Endothelial cell (in vitro differentiated cells): ENCODE measurements at places on chromosomes 6 and 20. TPM values are rescaled to one million over a fixed set of nuclear protein-coding genes. Genes with fewer than 3 reads are reported as not detected.

The OLIG3 gene
- total RNA-seq, result not detected

The FOXO3 gene
- total RNA-seq, result 34.6 TPM

The ZBTB22 gene
- 16.9 TPM for total RNA-seq

The RNF114 gene
- total RNA-seq, result 46.8 TPM

The PGBD1 gene
- 9.7 TPM for total RNA-seq

The SCGN gene
- 0.85 TPM for total RNA-seq

The SLPI gene
- 0.82 TPM for total RNA-seq

The UBE2C gene
- total RNA-seq, result 22.9 TPM

The ALDH5A1 gene
- 7.2 TPM for total RNA-seq

The HLA-DMA gene
- total RNA-seq, result 13.0 TPM

GRCh38 chr6:5566718-5567117 lies 305.4 kb downstream of the FARS2 start:
- H3K4me3 ChIP-seq, result no peak overlapping the region
- no peak overlapping the region for H3K27ac ChIP-seq
- no peaks in the 10 kb centered on the region for H3K4me1 ChIP-seq
- H3K36me3 ChIP-seq, result no peaks in the 10 kb centered on the region

DNA sequence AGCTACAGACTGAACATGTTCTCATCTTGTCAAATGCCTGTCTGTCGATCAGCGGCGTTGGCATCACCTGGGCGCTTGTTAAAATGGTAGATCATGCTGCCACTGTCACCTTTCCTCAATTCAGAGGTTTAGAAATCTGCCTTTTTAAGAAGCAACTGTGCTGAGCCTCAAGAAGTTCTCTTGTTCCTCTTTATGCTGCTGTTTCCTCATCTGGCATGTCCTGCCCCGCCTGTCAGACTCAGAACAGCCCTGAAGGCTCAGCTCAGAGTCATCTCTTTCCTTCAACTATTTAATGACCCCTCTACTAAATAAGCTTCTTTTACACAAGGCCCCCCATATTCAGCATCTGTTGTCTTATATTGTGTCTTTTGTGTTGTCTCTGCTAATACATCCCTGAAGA lies 368.2 kb downstream of the EPM2A start:
- no peak overlapping the region for H3K27ac ChIP-seq
- no peaks in the 10 kb centered on the region for H3K4me1 ChIP-seq
- no peaks in the 10 kb centered on the region for H3K27me3 ChIP-seq
- H3K36me3 ChIP-seq, result no peaks in the 10 kb centered on the region
- DNase-seq, result no peak

- no peaks in the 10 kb centered on the region for H3K4me1 ChIP-seq
- H3K36me3 ChIP-seq, result no peaks in the 10 kb centered on the region
- H3K27ac ChIP-seq, result no peak overlapping the region
- H3K4me3 ChIP-seq, result no peak overlapping the region
These were observed 199.9 kb upstream of the PRDM1 start for GRCh38 chr6:105886066-105886813.

DNA sequence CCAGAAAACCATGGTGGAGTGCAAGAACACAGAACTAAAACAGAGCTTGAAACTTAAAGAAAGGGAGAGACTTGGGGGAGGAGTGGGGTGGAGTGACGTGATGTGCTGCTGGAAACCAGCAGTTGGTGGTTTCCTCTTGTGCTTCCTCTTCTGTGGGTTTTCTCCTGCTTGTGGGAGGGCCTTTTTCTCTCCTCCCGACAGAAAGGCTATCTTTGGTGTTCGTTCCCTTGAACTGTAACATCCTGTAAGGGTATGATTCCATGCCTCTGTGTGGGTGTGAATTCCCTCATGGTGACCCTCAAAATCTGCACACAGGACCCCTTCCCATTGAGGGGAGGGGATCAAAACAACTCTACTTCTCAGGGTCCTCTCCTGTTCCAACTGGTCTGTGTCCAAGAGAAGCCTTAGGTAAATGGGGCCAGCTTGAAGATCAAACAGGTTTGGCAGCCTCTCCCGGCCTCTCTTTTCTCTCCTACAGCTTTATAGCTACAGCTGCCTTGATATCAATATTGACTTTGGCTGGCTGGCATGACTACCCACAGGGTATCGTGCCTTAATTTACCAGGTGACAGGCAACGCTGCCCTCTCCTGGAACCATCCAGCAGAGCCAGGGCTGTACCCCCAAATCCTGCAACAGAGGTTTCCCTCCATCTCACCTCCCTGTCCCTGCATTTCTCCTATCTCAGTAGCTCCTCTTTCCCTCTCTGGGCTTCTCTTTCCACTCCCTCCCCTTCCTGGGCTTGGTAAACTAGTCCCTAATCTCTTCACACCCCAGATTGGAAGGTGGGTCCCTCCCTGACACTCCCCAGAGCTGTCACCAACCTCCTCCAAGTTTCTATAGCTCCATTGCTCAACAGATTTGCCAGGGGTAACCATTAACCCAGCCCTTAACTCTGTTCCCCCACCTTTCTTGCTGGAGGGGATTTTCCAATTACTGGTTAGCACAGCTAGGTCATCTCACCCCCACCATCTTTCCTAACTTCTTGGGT lies 1.5 kb upstream of the MSH5 start:
- H3K4me1 ChIP-seq, result peaks cover 43% of the 10 kb centered on the region
- H3K4me3 ChIP-seq, result peak overlapping the region; percentile 100
- DNase-seq, result no peak
- H3K27me3 ChIP-seq, result peaks cover 20% of the 10 kb centered on the region
- H3K36me3 ChIP-seq, result peaks cover 15% of the 10 kb centered on the region

DNA sequence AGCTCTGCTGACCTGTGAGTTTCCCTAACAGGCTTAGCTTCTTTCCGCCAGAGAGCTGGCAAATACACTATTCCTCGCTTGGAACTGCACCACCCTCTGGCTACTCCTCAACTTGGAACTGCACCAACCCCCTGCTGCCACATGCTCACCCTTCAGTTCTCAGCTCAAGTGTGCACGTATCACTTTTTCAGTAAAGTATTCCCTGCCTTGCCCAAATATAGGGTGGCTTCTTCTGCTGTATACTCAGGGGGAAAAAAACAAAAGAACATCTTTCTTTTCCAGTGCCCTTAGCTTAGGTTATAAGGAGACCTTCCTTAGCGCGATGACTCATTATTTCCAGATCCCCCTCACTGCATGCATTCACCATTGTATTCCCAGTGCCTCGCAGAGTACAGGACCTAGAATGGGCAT lies 21.2 kb downstream of the GNAS-AS1 start:
- H3K4me1 ChIP-seq, result peaks cover 12% of the 10 kb centered on the region
- H3K36me3 ChIP-seq, result peaks cover 4% of the 10 kb centered on the region
- no peak overlapping the region for H3K27ac ChIP-seq

- H3K36me3 ChIP-seq, result no peaks in the 10 kb centered on the region
- H3K27me3 ChIP-seq, result no peaks in the 10 kb centered on the region
- no peak overlapping the region for H3K27ac ChIP-seq
- H3K4me1 ChIP-seq, result peaks cover 2% of the 10 kb centered on the region
These were observed 237.0 kb downstream of the NKAIN2 start for GRCh38 chr6:124040655-124041054.

GRCh38 chr6:145015739-145016558 lies 719.4 kb downstream of the EPM2A start:
- no peak for DNase-seq
- no peaks in the 10 kb centered on the region for H3K4me1 ChIP-seq
- no peaks in the 10 kb centered on the region for H3K36me3 ChIP-seq
- no peak overlapping the region for H3K4me3 ChIP-seq
- no peaks in the 10 kb centered on the region for H3K27me3 ChIP-seq
- no peak overlapping the region for H3K27ac ChIP-seq

GRCh38 chr20:40979247-40979646 lies 49.4 kb upstream of the TOP1 start:
- no peak for DNase-seq
- no peaks in the 10 kb centered on the region for H3K36me3 ChIP-seq
- no peaks in the 10 kb centered on the region for H3K27me3 ChIP-seq
- no peak overlapping the region for H3K4me3 ChIP-seq
- H3K4me1 ChIP-seq, result no peaks in the 10 kb centered on the region

DNA sequence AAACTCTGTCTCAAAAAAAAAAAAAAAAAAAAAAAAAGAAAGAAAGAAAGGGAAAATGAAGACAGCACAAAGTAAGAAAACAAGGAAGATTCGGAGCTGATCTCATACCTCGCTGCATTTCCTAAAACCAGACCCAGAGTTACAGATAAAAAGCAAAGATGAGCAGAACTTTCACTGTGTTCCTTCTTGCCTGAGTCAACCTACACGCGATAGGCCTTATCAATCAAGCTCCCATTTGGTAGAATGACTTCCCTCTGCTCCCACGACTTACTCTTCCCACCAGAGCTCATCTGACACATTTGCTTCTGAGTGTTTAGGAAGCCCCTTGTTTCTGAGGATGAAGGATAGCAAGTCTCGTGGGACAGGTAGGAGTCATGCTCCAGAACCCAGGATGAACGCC lies 302.9 kb downstream of the TFAP2A start:
- H3K4me1 ChIP-seq, result peaks cover 3% of the 10 kb centered on the region
- no peak overlapping the region for H3K27ac ChIP-seq
- H3K27me3 ChIP-seq, result peaks cover 3% of the 10 kb centered on the region
- H3K36me3 ChIP-seq, result no peaks in the 10 kb centered on the region
- no peak overlapping the region for H3K4me3 ChIP-seq

- peak; percentile 40 for DNase-seq
- no peak overlapping the region for H3K4me3 ChIP-seq
- H3K27ac ChIP-seq, result no peak overlapping the region
- no peaks in the 10 kb centered on the region for H3K36me3 ChIP-seq
- peaks cover 2% of the 10 kb centered on the region for H3K27me3 ChIP-seq
- H3K4me1 ChIP-seq, result peaks cover 7% of the 10 kb centered on the region
These were observed 597.5 kb upstream of the JAG1 start for GRCh38 chr20:11271319-11271718.

- H3K27me3 ChIP-seq, result peaks cover 12% of the 10 kb centered on the region
- no peak for DNase-seq
- no peaks in the 10 kb centered on the region for H3K36me3 ChIP-seq
- peaks cover 36% of the 10 kb centered on the region for H3K4me1 ChIP-seq
- H3K4me3 ChIP-seq, result peak overlapping the region; percentile 92
These were observed 336 bp upstream of the SMPDL3A start for GRCh38 chr6:122788663-122789181.

- no peaks in the 10 kb centered on the region for H3K27me3 ChIP-seq
- peaks cover 13% of the 10 kb centered on the region for H3K4me1 ChIP-seq
- DNase-seq, result no peak
- no peaks in the 10 kb centered on the region for H3K36me3 ChIP-seq
- no peak overlapping the region for H3K4me3 ChIP-seq
- H3K27ac ChIP-seq, result no peak overlapping the region
These were observed 12.4 kb upstream of the GHRH start for GRCh38 chr20:37273988-37274387.

DNA sequence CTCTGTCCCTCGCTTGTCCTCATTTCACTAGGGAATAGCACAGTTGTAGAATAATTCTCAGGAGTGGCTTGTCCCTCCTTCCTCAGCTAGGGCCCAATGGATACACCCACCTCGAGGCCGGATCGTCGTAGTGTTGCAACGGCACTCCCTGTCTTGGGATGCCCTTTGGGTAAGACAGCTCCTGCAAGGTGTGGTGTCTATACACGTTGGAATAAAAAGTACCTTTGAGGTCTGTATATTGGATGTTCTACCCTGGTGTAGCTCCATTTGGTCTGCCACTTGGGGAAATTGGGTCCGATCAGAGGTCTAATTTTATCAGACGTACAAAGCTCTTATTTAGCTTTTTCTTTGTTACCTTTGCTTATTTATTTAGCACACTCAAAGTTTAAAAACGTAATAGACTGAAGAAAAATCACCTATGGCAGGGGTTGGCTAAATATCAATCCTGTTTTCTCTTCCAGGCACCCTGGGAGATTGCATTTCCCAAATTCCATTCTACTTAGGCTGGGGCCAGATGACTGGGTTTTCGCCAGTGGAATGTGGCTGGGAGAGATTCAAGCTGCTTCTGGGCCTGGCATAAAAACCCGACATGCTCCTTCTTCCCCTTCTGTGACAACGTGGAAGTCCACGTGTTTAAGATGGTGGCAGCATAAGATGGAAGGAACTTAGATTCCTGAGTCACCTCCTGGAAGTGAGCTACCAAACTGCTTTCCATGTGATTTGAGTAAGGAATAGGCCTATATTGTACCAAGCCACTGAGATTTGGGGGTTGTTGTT lies 82.3 kb upstream of the CD83 start:
- H3K36me3 ChIP-seq, result no peaks in the 10 kb centered on the region
- DNase-seq, result no peak
- no peak overlapping the region for H3K4me3 ChIP-seq
- no peak overlapping the region for H3K27ac ChIP-seq
- H3K4me1 ChIP-seq, result no peaks in the 10 kb centered on the region

- DNase-seq, result no peak
- no peaks in the 10 kb centered on the region for H3K27me3 ChIP-seq
- no peaks in the 10 kb centered on the region for H3K4me1 ChIP-seq
- H3K36me3 ChIP-seq, result no peaks in the 10 kb centered on the region
- no peak overlapping the region for H3K4me3 ChIP-seq
These were observed 9.9 kb upstream of the SLC17A3 start for GRCh38 chr6:25883991-25884390.

DNA sequence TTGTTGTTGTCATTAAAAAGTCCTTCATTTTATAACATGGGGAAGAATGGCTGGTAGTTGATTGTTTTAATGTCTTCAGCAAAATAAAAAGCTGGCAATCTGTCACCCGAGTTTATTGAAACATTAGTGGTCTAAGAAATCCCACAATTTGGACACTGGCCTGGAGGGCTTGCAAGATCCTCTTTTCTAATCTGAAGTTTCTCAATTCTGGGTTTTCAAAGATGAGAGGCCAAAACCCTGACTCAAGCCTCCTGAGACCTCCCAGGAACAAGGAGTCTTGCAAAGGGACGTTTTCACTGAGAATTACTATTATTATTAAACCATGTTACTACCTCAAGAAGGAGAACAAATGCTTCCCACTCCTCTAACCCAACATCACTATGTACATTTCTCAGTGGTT lies 19.5 kb downstream of the MAP1LC3A start:
- no peak overlapping the region for H3K27ac ChIP-seq
- peaks cover 10% of the 10 kb centered on the region for H3K27me3 ChIP-seq
- DNase-seq, result no peak
- H3K36me3 ChIP-seq, result peaks cover 3% of the 10 kb centered on the region
- H3K4me1 ChIP-seq, result peaks cover 19% of the 10 kb centered on the region

DNA sequence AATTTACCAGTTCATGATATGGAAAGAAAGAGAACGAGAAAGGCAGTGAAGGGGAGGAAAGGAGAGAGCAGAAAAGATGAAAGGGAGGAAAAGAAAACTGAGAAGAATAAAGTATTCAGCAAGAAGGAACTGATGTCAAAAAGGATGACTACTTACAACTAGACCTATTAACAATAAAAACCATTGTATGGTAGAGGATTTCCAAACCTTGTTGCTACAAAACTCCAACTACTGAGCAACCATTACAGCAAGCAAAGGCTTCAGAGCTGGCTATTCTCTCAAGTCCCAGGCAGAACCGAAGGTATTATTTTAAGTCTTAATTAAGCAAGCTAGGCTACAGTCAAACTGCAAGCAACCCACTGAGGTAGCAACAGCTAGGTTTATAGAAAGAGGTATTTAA lies 142.2 kb downstream of the BTBD9 start:
- H3K27ac ChIP-seq, result no peak overlapping the region
- DNase-seq, result no peak
- H3K27me3 ChIP-seq, result peaks cover 2% of the 10 kb centered on the region
- no peaks in the 10 kb centered on the region for H3K36me3 ChIP-seq
- no peaks in the 10 kb centered on the region for H3K4me1 ChIP-seq
- no peak overlapping the region for H3K4me3 ChIP-seq

GRCh38 chr6:33865478-33866077 lies 61.8 kb upstream of the MLN start:
- peaks cover 11% of the 10 kb centered on the region for H3K4me1 ChIP-seq
- peaks cover 10% of the 10 kb centered on the region for H3K27me3 ChIP-seq
- peaks cover 7% of the 10 kb centered on the region for H3K36me3 ChIP-seq
- no peak overlapping the region for H3K27ac ChIP-seq
- H3K4me3 ChIP-seq, result no peak overlapping the region
- no peak for DNase-seq

GRCh38 chr6:88165844-88166492 lies at the start of gene CNR1:
TSS of gene CNR1 (minus strand) at chr6:88166347. CDS start at chr6:88145274, 21,073 bp downstream.
- peak within 1 kb of the TSS; percentile 90 for H3K4me3 ChIP-seq
- peak; percentile 54 for DNase-seq
- peaks cover 3% of the 10 kb centered on the region for H3K36me3 ChIP-seq
- H3K27ac ChIP-seq, result peak within 1 kb of the TSS; percentile 16

- peaks cover 27% of the 10 kb centered on the region for H3K27me3 ChIP-seq
- DNase-seq, result no peak
These were observed 37.6 kb upstream of the IRF4 start for GRCh38 chr6:353642-354614.
